ENCODE measurements at places on chromosomes 5 and 9.

DNA sequence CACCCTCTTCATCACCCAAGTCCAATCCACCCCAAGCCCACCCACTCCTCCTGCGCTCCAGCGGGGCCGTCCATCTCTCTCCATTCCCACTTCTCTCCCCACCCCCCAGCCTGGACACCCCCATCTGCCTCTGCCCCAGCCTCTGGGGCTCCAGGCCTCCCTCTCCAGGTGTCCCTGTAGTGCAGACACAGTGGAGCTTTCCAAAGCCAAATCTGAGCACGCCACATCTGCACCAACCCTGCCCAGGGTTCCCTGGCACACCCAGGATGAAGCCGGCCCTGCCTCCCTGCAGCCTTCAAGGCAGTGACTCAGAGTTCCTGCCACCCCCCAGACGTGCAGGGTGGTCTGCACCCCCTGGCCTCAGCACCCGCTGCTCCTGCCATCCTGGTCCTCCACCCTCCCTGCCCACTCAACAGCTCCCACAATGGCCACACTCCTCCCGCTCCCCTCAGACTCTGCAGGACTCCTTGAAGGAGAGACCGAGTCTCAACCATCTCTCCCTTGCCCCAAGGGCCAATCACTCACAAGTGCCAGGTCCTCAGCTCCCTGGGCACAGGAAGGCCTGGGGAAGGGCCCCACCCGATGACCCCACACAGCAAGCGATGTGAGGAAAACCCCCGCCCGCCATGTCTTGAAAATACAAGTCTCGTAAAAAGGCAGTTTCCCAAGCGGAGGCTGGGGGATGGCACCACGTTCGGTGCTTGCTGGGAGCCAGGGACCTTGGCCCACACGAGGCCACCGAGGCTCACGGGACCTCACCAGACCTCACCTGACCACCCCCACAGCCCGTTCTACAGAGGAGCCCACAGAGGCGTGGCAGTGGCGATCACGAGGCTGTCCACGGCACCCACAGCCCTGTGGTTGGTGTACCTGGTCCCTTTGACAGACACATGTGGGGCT lies 22.2 kb downstream of the VAV2 start:
- no peak for DNase-seq

GRCh38 chr5:2038321-2039179 lies 155.8 kb upstream of the IRX4 start:
- DNase-seq: peak; percentile 30

DNA sequence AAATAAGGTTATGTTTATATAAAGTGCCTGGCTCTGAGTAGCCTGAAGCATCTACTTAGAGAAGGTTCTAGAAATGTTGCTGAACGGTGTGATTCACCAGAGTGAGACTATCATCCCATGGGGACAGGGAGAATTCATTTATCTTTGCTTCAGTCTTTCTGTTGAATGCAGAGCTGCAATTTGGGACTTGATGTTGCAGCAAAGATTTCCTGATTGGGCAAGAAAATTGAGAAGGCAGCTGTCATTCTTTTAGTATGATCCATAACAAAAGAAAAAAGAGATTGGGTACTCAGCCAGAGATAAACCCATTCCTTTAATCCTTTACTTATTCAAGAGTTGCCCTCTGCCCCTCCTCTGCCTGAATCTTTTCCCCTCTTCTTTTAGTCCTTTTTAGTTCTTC lies 456.3 kb upstream of the WWC1 start:
- DNase-seq: no peak

DNA sequence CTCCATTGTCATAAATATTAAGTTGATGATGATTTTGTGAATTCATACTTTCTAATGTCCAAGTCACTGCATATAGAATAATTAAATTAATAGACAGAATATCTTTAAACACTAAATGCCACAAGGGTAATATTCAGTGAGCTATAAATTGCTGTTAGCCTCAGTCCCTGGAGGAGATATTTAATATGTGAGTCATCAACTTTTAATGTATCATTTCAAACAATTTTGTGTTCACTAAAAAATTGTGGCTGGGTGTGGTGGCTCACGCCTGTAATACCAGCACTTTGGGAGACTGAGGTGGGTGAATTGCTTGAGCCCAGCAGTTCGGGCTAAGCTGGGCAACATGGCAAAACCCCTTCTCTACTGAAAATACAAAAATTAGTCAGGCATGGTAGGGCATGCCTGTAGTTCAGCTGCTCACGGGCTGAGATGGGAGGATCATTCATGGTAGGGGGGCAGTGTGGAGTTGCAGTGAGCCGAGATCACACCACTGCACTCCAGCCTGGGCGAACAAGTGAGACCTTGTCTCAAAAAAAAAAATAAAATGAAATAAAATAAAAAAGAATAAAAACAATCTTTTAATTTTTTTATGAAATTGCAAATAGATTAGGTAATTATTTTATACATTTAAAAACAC lies 717.3 kb upstream of the CHD1 start:
- DNase-seq: no peak

GRCh38 chr9:74570879-74571512 lies 73.9 kb downstream of the RORB start:
- DNase-seq: no peak

DNA sequence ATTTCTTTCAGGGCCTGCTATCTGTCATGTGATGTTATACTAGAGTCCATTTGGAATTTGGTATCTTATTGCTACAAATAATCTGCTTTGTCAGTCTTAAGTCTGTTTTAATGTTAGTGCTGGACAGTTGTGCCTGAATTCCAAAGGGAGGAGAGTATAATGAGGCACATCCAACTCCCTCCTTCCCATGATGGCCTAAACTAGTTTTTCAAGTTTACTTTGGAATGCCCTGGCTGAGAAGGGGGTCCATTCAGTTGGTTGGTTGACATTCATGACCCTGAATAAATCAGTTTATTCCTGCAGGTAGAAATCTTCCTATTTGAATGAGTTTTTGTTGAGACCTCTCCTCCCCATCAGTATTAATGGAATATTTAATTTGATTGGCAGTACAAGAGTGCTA lies 9.4 kb upstream of the LRRTM2 start:
- DNase-seq: no peak

DNA sequence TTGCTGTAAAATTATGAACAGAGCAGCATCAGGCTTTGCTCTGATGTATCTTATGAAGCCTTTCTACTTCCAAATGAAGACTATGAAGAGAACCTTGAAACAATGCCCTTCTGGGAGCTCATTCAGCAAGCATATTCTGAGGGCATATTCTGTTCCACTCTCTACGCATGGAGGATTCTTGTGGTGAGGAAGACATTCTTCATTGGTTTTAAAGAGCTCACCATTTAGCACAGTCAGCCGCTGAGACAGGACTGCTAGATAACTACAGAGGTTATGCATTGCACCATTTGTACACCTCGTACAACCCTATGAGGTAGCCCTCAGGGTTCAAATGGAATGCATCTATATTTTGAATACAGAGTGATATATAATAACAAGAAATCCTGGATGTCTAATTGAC lies 61.0 kb downstream of the INVS start:
- DNase-seq: no peak

- no peak for DNase-seq
Observed at GRCh38 chr9:32502464-32502863, 23.5 kb downstream of the RIGI start.

- DNase-seq: no peak
Observed at GRCh38 chr5:59132131-59132530, 549.3 kb downstream of the RAB3C start.

DNA sequence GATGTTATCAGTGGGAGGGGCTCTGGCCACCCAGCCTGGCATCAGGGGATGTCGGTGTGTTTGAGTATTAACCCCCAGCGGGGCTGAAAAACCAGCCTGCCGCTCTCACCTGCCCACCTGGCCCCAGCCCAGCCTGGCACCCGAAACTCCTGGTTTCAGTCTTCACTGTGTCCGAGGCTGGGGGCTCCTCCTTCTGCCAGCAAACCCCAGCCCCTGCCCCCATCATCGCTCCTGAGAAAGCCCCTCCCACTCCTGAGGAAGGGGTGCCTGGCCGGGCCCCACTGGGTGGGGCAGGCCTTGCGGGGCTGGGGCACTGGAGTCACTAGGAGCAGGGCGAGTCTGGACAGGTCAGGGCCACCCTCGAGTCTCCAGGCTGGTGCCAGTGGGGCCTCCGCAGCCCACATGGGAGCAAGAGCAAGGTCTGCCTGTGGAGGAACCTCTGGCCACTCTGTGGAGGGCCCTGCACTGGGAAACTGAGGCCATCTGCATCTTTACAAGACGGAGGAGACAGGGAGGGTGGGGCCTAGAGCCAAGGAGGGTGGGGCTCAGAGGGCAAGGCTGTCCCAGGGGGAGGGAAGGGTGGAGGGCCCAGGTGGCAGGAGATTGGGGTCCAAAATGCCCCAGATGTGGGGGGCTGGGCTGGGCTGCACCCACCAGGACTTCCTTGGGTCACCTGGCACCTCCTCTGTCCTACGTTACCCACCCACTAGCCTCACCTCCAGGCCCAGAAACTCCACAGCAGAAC lies 51.5 kb upstream of the NOTCH1 start:
- DNase-seq: no peak

- DNase-seq: no peak
Observed at GRCh38 chr9:126208216-126208758, 118.3 kb upstream of the MVB12B start.

DNA sequence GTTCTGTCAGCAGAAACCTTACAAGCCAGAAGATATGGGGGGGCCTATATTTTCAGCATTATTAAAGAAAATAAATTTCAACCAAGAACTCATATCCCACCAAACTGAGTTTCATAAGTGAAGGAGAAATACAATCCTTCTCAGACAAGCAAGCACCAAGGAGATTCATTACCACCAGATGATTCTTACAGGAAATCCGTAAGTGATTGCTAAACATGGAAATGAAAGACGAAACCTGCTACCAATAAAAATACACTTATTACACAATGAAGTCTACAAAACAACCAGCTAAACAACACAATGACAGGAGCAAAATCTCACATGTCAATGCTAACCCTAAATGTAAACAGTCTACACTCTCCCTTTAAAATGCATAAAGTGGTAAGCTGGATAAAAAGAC lies 17.8 kb upstream of the C9orf72 start:
- no peak for DNase-seq

DNA sequence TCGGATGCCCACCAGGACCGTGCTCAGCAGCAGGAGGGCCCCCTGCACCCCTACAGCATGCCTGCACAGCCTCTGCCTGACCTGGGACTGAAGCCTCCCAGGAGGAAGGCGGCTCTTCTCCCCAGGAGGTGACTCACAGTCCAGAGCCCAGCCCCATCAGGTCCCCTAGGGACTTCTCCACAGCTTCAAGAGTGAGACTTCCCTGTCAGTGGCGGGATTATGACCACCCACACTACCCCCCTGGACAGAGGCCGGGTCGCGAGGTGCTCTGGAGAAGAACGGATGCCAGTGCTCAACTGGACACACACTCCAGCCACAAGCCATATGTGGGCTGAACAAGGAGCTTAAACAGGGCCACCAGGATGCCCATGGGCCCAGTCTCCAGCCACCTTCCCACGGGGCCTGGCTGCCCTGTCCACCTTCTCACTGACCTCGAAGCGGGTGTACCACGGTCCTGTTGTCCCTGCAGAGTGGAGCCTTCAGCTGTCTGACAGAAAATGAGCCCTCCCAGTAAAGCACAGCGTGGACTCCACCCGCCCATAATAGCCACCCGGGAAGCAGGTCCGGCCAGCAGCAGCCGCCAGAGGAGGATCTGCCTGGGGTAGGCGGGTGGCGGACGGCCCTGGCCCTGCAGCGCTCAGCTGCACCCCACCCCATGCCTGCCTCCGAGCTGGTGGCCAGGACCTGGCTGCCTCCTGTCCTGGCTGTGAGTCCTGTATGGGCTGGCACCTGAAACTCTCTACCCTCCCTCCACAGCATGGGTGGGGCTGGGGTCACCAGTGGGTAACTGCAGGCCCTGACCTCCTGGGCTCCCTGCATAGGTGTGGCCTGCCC lies 54.7 kb downstream of the SEMA4D start:
- DNase-seq: no peak

Measured in stimulated activated CD4-positive, alpha-beta T cell treated with anti-CD3 and anti-CD28 coated beads, Interleukin-1b, Interleukin-23, amount 100 ng/mL, for 1 hour (primary cell).